ENCODE measurements at places on chromosomes 1 and 21.

GRCh38 chr1:154808909-154809262 is 61.2 kb downstream of the KCNN3 start:
- DNase-seq = no peak

GRCh38 chr1:161185732-161186311 is 8.5 kb upstream of the B4GALT3 start:
- no peak for DNase-seq

DNA sequence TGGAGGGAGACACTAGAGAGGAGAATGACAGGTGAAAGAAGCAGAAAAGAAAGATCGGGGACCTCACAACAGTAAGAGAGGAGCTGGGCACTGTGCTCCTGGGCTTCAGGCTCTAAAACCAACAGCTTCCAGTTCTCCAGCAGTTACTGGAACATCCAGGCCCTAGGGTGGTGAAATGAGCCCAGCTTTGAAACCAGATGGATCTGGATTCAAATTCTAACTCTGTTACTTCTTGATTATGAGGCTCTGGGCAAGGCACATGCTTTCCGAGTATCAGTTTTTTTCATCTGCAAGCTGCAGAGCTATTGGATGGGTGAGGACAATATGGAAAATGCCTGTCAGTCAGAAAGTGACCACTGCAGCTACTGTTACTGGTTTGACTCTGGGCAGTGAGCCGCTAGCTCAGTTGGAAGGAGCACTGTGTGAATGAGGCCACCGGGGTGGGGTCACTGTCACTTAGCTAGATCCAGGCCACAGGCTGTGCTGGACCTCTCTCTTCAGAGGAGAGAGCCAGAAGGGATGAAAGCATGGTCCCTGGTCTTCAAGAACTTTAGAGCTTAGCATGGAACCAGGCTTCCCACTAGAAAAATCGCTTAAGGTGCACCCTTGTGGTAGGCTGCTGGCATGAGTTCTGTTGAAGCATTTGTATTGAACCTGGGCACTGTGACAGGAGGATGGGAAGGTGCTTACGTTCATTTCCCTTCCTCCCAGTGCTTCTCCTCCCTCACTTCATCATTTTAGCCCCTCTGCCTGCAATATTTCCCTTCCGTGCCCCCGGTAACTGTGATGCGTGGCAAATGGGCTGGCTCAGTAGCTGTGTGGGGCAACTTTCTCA is 12.2 kb downstream of the PLEKHO1 start:
- DNase-seq = no peak

GRCh38 chr1:179353546-179353945 is 12.2 kb upstream of the AXDND1 start:
- DNase-seq = no peak

DNA sequence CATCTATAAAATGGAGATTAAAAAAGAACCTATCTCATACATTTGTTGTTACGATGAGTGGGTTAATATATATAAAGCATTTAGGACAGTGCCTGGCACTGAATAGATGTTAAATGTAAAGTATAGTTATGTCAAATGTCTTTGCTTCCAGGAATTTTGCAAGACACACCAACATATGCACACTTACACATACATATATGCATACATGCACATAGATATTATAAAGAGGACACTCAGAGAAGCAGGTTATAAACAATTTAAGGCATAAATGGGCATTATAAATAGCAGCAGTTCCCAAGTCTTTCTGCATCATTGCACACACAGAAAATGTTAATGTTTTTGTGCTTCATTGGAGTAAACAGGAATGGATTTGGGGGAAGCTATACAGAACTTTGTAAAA is 13.3 kb downstream of the CYP4X1 start:
- no peak for DNase-seq
